ENCODE measurements at places on chromosomes 7 and 10. TPM values are rescaled to one million over a fixed set of nuclear protein-coding genes. Genes with fewer than 3 reads are reported as not detected.

TNS3 gene
- total RNA-seq, result 2.3 TPM

VAX1 gene
- total RNA-seq, result not detected

MBL2 gene
- not detected for total RNA-seq

SPAG6 gene
- not detected for total RNA-seq

WEE2 gene
- total RNA-seq, result not detected

PNLIPRP3 gene
- total RNA-seq, result not detected

STK17A gene
- 107 TPM for total RNA-seq

CUBN gene
- 5.3 TPM for total RNA-seq

MINPP1 gene
- total RNA-seq, result 2.2 TPM

INPP5F gene
- total RNA-seq, result 10.4 TPM

CXCL12 gene
- not detected for total RNA-seq

ZNF33B gene
- 28.1 TPM for total RNA-seq

CALCR gene
- total RNA-seq, result not detected

SLC26A5 gene
- total RNA-seq, result not detected

AKR1C4 gene
- total RNA-seq, result not detected

HYAL4 gene
- not detected for total RNA-seq

NME8 gene
- total RNA-seq, result not detected

CHST15 gene
- total RNA-seq, result 0.26 TPM

ACHE gene
- total RNA-seq, result 0.21 TPM

TMEM236 gene
- total RNA-seq, result 0.07 TPM

GRID1 gene
- total RNA-seq, result not detected

FANK1 gene
- total RNA-seq, result 0.60 TPM

NEUROD6 gene
- not detected for total RNA-seq
